ENCODE measurements at places on chromosomes 16 and 17. TPM values are rescaled to one million over a fixed set of nuclear protein-coding genes. Genes with fewer than 3 reads are reported as not detected.
A peak's percentile ranks its signal among the peaks of the same experiment; 100 is the strongest.

- DNase-seq = no peak
These were observed 13.8 kb downstream of the IL34 start for GRCh38 chr16:70659953-70660671.

Gene CD68
- 17.9 TPM for total RNA-seq

- peak; percentile 30 for DNase-seq
These were observed 164.5 kb upstream of the CHMP6 start for GRCh38 chr17:80826955-80827645.

Gene RPRML
- not detected for total RNA-seq

DNA sequence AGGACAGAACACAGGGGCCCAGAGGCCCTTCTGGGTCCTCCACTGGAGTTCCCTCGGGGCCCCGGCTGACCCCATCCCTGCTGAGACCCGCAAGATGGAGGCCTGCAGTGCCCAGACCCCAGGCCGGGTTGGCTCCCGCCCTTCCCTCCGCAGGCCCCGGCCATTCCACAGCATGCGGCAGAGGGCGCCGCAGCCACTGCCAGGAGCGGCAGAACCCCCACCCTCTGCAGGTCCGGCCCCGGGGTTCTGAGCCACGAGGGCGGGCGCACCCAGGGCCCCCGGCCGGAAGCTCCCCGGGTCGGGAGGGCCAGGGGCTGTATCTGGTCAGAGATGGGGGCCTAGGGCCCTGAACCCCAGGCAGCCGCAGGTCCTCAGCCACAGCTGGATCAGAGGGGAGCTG is 2.4 kb upstream of the PERCC1 start:
- no peak for DNase-seq

Gene MED9
- 27.9 TPM for total RNA-seq

Gene SNAI3
- 1.3 TPM for total RNA-seq

DNA sequence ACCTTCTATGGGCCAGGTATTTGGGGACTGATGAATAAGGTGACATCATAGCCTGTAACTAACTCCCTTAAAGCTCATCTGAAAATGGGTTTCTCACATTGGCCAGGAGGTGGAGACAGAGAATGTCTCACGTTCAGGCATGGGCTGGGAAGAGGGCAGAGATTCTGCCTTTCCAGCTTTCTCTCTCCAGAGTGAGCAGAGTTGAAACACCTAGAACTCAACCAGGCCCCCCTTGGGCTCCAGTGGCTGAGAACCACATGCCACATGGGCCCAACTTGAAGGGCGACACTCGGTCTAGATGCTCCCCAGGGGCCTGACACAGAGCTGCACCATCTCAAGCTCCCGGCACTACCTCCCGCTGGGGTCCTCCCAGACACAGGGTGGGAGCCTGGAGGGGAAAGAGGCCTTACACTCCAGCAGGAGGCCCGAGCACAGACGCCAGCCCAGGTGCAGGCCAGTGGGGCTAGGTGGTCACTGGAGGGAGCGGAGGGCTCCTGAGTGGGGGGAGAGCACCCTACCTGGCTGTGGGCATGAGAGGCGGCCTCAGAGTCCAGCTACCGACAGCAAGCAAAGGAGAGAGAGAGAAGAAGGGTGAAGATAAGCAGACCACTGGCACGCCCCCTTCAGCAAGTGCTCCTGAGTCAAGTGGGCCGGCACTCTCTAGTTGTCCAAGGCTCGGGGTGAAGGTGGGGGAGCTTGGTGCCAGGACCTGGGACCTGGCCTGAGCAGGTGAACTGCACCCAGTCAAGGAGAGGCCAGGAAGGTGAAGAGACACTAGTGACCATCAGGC is 55.9 kb downstream of the MYO18A start:
- DNase-seq = peak; percentile 51

Gene IKZF3
- total RNA-seq = 2.7 TPM

Gene ACSM5
- total RNA-seq = 8.8 TPM

DNA sequence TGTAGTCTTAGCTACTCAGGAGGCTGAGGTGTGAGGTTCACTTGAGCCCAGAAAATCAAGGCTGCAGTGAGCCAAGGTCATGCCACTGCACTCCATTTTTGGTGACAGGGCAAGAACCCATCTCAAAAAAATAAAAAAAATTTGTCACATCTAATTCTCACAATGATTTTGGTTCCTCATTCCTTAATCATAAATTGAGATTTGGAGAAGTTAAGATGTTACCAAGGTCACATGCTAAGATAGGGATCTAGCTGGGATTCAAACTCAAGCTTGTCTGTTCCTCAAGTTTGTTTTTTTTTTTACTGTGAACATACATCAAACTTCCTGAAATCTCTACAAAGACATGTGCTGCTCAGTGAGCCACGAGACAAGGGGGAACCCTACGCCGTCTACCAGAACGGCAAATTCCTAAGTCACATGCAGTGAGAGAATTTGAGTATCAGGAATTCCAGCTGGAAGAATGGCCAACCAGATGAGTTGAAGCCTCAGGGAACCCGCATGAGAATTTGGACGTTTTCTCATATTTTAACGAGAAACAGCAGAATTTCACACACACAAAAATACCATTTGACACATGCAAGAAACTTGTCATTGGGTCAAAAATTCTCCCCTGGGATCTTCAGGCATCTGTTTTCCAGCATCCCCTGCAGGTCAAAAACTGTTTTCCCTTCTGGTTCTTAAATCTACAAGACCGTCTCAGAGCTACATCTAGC is 414.1 kb upstream of the GOT2 start:
- no peak for DNase-seq

GRCh38 chr16:66894948-66895688 is 14.8 kb downstream of the PDP2 start:
- DNase-seq = peak; percentile 80

DNA sequence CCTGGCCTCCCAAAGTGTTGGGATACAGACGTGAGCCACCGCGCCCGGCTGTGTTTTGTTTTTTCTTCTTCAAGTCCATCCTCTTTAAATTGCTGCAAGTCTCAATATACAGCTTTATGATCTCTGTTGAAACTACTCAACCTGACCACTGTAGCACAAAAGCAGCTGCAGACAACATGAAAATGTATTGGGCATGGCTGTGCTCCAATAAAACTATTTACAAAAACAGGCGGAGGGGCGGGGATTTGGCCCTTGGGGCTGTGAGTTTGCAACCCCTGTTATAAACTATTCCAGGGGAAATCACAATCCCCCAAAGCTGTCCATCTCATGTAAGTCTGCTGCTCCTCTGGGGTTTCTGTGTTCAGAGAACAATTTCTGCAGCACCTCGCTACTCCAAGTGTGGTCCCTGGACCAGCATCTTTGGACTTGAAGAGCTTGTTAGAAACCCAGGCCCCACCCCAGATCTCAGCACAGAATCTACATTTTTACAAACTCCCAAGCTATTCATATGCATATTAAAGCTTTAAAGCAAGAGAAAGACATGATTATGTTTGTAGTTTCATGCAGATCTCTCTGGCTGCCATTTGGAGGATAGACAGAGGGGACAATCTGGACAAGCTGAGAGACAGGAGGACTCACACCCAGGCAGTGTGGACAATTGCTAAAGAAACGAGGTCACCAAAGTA is 33.6 kb downstream of the TEKT5 start:
- DNase-seq = no peak

Gene ARHGAP23
- 40.8 TPM for total RNA-seq

GRCh38 chr16:57469917-57470470 is 7.5 kb downstream of the POLR2C start:
- no peak for DNase-seq

DNA sequence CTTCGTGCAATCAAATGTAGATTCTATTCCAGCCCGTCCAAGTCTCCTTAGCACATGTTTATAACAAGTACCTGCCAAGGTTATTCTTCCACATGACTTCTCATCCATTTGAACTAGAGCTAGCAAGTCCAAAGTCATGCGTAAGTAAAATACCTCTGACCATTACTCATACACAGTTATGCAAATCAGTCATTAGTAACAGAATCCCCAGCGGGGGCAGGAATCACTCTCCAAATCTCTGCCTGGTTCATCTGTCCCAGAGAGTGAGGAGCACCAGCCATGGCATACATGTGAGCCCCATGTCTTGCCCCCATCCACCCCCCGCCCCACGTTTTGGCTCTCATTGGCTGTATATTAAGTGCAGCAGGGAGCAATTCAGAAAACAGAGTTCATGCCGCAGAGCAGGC is 27.7 kb downstream of the SRL start:
- peak; percentile 85 for DNase-seq

Gene SMIM36
- total RNA-seq = not detected

DNA sequence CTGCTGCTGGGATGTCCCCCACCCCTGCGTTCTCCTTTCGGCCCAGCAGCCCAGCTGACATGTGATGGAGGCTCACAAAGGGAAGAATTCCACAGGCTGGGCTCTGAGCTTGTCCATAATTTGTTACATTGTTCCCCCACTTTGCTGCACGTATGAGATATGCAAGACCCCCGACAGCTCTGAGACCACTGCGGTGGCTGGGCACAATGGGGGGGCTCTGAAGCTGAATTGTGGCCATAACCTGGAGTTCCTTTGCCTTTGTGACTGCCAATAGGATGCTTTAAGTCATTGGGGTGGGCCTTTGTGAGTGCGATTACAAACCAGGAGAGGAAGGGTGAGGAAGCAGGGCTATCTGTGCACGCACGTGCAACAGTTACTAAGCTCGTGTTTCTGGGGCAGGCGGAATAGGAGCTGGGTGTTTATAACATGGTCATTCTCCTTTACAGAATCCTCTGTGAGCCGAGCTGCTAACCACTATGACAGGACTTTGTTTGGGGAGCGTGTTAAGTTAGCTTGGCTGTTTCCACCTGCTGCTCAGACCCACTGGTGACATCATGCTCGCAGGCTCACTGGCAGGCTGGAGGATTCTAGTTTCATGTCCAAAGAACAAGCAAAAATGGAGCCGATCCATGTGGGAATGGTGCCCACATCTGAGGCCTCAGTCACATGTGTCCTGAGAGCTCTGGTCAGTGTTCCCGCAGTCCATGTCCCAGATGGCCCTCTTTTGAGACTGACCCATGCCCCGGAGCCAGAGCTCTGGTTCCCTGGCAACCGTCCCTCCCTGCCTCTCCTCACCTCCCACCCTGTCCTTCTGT is 208.3 kb upstream of the SALL1 start:
- DNase-seq = no peak

Gene ALG1
- 27.3 TPM for total RNA-seq

DNA sequence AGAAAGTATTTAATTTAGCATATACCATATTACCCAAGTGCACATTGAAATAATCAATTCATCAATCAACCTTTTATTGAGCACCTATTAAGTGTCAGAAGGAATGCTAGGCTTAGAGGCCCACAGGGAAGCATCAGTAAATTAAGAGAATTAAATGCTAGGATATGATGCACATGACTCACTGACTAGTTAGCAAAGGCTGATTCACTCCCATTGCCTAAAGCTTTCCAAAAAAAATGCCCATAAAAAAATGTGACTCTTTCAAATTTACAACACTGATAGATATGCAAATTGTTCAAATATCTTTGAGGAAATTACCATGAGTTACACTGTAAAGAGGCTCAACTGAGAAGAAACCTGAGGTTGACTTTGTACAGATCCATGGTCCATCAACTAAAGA is 883.3 kb downstream of the CDH11 start:
- DNase-seq = no peak

Gene P4HB
- total RNA-seq = 802 TPM

DNA sequence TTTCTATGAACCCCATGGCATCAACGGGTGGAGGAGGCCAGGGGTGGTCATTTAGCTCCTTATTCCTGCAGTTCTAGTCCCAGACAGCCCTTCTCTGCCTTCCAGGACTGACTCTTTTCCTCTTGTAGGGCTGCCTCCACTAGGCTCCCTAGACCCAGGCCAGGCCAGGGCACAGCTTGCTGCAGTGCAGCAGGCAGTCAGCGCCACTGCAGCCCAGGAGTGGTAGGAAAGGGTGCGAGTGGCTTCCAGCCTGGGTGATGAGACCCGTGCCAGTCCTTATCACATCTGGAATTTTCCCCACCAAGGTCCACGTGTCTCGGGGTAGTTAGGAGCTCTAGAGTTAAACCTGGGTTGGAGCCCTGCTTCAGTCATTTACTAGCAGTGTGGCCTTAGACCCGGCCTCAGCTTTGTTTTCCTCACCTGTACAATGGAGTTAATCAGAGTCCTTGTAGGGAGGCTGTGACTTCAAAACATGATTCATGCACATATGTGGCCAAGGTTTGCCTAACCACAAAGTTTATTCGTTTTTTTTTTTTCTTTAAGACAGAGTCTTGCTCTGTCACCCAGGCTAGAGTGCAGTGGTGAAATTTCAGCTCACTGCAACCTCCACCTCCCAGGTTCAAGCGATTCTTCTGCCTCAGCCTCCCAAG is 4.7 kb downstream of the SLC5A11 start:
- DNase-seq = no peak

Gene MEIOC
- total RNA-seq = 0.33 TPM

GRCh38 chr17:42585353-42585752 is 7.8 kb upstream of the PSMC3IP start:
- DNase-seq = no peak

- no peak for DNase-seq
These were observed 16.0 kb downstream of the CSNK1D start for GRCh38 chr17:82257473-82257872.

DNA sequence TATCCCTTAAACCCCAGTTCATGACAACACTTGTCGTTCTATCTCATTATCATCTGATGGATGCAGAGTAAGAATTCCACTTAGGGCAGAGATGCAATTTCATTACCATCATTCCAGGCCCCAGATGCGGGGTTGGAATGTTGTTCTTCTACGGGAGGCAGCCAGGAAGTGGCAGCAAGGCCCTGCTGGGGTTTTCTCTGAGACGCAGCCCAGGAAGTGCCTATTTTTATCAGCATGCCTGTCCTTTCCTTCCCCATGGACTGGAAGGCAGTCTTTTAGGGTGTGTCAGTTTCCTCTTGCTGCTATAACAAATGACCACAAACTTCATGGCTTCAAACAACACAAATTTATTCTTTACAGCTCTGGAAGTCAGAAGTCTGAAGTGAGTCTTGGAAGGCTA is 246.6 kb upstream of the DYNLRB2 start:
- no peak for DNase-seq

DNA sequence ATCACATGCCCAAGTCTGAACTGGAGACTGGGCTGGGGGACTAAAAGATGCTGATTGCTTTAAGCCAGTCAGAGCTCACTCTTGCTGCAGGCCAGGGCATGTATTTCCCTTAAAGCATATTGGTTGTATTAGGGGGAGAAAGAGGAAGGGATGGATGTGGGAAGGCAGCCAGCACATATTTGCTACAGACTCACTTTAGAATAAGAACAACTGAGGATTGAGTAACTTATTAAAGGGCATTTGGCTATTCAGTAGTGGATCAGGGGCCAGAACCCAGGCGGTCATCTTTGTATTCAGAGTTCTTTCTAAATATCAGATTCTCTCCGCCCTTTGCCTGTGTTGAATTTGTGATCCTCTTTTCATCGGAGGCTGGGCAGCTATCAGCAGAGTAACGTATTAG is 231.7 kb downstream of the HAPSTR1 start:
- no peak for DNase-seq

- DNase-seq = no peak
These were observed 36.5 kb downstream of the GSE1 start for GRCh38 chr16:85649411-85650134.

- no peak for DNase-seq
These were observed 3.5 kb downstream of the SOCS1 start for GRCh38 chr16:11252482-11252931.

Gene CHST6
- not detected for total RNA-seq

Data from thyroid gland (tissue), 4 donors.